NCI-H1092 (cell line): ENCODE measurements at places on chromosomes 2 and 18.

DNA sequence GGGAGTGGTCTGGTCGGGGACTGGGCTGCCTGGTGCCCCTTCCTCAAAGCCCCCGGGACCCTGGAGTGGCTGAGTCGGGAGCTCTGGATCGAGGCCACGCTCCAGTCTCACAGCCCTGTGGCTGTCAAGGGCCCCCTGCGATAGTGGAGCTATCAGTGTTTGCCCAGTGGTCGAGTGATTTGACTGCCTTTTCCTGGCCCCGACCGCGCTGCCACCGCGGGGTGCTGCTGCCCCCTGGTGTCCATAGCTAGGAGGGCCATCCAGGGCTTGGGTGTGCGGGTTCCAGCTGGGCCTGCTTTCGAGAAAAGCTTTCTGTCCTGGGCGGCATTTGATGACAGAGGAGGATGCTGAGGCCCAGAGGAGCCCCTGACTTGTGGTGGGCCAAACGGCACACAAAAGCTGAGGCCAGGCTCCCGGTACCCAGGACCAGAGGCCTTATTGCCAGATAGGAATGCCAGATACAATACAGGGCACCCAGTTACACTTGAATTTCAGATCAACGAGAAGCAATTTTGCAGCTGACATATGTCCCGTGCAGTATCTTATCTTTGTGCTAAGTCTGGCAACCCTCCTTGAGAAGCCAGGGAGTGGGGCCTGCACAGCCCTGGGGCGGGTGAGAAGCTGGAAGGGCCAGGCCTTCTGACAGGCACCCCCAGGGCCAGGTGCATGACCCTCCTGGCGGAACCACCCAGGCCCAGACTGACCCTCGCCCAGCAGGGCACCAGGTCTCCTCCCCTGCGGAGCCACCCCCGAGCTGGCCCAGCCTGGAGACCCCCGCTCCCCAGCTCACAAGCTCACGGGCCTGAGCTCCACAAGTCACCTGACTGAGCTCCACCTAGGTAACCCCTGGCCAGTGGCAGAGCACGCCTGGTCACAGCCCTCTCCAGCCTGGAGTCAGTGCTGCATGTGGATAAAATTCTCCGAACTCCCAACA is 13.0 kb downstream of the ODC1 start:
- peak; percentile 46 for DNase-seq

GRCh38 chr2:204583773-204584172 is 38.5 kb downstream of the PARD3B start:
- no peak for DNase-seq

DNA sequence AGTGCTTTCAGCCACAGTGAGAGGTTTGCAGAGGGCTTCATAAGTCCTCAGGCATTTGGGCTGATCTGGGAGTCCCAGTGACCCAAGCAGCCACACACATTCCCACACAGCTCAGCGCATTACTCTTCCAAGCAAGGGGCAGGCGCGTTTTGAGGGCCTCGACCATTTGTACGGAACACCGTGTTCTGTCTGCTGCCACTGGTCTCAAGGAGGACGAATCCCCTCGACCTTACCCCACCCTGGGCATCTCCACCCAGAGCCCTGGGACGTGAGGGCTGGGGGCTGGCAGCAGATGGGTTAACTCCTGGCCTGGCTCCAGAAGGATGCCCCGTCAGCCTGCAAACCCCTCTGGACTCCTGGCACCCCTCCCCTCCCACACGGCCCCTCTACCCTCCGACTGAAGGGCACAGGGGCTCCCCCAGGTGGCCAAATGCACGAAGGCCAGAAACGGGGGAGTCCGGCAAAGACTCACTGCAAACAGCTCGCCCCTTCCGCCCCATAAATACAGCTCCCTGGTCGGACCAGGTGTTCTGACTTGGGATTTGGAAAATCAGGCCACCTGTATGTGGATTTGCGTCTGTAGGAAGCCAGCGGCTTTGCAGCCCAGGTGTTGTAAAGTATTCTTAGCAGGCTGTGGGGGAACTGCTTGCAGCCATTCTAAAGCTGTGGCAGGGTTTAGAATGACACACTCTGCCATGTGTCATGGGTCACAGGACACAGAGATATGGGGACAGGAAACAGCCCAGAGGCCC is 33.6 kb upstream of the PTMA start:
- no peak for DNase-seq

GRCh38 chr2:165897726-165898125 is 55.9 kb downstream of the TTC21B start:
- no peak for DNase-seq

DNA sequence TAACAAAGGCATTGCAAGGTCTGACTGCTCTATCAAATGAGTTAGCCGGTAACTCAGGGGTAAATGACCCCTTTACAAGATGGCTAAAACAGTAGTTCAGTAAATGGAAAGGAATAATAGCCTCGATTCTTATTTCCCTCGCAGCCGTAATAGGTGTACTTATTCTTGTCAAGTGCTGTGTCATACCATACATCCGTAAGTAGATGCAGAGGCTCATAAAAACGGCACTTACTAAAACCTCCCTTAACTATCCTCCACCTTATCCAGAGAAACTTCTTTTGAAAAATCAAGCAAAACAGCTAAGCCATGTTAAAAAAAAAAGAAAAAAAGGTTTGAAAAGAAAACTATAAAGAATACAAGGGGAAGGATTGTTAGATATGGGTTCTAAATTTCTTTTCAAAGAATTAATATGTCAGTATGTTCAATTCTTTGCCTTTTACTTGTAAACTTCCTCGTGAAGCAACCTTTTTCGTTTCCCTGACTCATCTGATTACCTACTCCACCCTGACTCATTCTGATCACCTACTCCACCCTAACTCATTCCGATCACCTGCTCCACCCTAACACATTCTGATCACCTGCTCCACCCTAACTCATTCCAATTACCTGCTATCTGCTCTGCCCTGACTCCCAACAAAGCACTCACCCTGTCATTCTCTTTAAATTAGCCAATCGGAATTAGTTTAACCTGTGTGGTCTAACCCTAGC is 127.5 kb downstream of the SPAG16 start:
- no peak for DNase-seq

DNA sequence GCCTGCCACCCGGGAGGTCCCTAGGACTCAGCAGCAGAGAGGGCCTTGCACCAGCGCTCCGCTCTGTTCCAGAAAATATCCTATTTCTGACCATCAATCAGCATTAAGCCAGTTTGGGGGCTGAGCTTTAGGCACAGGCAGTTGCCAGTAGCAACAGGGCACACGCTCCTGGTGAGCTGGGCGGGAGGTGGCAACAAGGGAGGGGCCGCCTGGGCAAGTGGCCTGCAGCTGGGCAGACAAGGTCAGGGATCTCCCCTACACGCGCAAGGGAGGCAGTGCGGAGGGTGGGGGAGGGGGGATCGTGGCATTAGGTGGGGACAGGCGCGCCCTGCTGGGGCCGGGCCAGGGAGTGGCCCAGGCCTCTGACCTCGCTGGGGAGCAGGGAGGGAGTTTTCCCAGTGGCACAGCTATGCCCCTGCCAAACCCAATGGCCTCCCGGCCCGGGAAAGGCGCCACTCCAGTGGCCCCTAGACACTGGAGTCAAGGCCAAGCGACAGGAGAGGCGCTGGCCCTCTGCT is 302.8 kb downstream of the NCKAP5 start:
- DNase-seq: no peak

- no peak for DNase-seq
Measured at GRCh38 chr2:24454294-24454693, 36.8 kb upstream of the NCOA1 start.

GRCh38 chr2:182110347-182110746 is 124.7 kb downstream of the PPP1R1C start:
- no peak for DNase-seq

DNA sequence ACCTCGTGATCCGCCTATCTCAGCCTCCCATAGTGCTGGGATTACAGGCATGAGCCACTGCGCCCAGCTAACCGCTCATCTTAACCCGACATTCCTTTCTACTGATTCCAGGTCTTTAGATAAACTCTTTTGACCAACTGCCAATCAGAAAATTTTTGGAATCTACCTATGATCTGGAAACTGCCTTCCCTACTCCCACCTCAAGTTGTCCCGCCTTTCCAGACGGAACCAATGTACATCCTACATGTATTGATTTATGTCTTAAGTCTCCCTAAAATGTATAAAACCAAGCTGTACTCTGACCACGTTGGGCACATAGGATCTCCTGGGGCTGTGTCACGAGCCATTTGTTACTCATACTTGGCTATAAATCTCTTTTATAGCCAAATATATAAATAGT is 3.2 kb upstream of the NEU2 start:
- DNase-seq: no peak

GRCh38 chr2:175063741-175064140 is 58.6 kb upstream of the CHN1 start:
- DNase-seq: no peak

DNA sequence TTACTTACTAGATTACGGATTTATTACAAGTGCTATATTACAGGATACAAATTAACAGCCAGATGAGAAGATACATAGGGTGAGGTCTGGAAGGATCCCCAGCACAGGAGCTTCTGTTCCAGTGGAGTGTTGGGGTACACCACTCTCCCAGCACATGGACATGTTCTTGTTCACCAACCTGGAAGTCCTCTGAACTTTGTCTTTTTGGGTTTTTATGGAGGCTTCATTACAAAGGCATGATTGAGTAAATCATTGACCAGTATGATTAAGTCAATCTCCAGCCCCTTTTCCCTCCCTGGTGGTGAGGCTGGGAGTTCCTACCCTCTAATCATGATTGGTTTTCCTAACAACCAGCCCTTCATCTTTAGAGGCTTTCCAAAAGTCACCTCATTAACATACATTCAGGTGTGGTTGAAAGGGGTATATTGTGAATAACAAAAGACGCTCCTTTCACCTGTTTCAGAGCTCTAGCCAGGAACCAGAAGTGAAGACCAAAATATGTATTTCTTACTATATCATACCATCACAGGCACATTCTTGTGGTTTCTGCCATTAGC is 38.3 kb downstream of the APLF start:
- no peak for DNase-seq

DNA sequence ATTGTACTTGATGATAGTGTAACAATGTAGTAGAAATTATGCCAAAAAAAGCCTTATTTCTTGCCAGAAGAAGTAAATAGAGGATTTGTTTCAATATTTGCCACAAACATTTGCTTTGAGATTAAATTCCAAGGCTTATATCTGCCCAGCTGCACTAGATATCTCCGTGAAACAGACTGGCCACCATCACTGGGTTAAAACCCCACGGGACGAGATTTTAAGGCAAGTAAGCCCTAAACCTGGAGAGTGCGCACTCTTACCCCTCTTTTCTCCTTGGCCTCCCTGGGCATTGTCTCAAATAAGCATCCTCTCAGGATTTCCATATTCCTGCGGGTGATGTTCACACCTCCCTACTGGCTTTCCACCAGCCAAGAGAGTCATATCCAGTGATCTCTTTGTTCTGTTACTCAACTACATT is 334.4 kb downstream of the AGPS start:
- no peak for DNase-seq

DNA sequence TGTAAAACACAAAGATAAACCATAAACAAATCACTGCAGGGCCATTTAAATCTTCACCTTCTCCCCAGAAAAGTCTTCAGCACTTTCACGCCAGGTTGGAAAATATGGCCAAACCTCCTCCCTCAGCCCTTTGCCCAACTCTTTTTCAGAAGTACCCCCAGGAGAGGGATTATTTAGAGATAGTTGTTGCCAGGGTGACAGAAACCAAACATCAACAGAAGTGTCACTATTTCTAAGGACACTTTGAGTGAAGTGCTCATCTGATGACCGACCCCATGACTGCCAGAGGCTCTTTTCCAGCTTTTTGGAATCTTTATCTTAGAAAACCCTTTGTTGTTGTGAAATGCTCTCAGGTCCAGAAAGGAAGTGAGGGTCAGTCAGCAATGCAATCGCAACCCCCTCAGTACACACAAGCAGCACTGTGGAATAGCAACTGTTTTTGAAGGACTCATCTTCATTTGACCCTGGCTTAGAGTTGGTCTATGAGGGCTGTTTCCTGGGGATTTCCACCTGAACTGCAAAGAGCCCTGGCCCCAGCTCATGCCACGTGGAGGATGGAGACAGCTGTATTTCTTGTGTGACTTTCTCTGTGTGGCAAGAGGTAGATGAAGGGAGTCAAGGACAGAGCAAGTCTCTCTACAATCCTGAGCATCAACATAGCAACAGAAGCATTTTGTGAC is 114.0 kb upstream of the STON1 start:
- no peak for DNase-seq
